CD14-positive monocyte (primary cell): ENCODE measurements at places on chromosomes 12 and 14.
A peak's percentile ranks its signal among the peaks of the same experiment; 100 is the strongest.

DNA sequence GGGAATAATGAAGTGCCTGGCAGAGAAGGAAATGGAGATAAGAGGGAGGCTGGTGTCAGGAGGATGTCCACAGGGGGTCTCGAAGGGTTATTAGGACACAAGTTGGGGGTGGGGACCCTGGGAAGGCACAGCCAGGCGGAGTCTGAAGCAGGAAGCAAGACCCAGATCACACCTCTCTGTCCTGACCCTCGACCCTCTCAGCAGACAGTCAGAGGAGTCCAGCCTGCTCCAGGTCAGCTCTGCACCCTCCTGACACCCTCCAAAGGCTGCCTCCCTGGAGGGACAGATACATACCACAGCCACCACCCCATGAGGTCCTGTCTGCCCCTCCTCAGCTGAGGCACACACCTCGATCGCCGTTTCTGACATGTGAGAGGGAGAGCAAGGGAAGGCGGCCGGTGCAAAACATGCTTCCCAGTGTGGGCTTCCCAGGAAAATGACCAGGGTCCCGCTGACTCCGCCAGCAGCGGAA, 9.0 kb downstream of the BCL11B start:
- DNase-seq: no peak

DNA sequence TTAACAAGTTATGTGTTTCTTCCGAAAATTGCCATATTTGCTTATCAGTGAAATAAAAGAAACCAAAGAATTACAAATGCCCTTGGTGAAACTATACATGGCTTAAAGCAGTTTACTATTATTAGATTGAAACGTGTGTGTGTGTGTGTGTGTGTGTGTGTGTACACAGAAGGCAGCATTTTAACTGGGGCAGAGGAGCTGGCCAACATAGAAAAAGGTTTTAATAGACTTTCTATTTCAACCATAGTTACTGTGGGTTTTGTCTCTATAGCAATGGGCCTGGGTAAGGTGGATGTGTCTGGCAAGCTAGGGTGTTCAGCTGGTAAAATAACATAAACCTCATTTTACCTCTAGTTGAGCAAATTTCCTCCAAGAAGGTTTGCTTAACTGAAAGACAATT, 6.5 kb downstream of the PRICKLE1 start:
- no peak for DNase-seq

- no peak for DNase-seq
Measured at GRCh38 chr12:10968765-10969456, 17.8 kb downstream of the TAS2R50 start.

GRCh38 chr12:22799503-22799902, 174.5 kb downstream of the ETNK1 start:
- no peak for DNase-seq

DNA sequence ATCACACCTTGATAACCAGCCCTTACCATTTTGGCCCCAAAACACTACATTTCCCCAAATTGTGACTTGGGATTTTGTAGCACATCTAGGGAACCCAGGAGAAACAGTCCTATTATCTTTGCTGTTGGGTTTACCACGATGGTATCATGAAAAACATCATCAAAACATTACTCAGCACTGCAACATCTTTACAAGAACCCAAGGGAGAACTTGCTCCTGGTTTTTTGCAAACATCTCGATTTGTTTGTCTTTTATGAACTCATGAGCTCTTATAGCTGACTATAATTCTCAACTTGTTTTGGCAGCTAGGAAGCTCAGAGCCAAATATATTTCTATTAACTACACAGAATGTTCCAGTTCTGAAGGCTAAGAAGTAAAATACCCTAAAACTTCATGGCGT, 65.7 kb downstream of the TBX5 start:
- DNase-seq: no peak

DNA sequence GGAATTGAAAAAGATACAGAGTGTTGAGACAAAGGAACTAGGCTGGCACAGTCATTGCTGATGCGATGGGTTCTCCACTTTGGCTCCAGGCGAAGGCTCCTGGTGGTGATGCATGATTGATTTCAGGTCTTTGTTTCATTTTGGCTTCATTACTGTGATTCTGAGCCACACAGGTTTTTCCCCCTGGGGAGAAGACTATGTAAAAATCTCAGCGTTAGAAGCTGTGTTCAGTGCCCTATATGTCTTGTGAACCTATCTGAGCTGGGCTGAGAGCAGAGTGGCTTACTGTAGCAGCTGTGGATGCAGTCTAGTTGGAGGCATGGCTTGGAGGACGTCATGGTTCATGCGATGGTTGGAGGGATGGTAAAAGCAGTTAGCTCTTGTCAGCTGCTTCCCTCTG, 54.0 kb downstream of the GPATCH2L start:
- no peak for DNase-seq

GRCh38 chr14:67821121-67821520, 1.5 kb downstream of the RAD51B start:
- DNase-seq: no peak

GRCh38 chr14:103135333-103136260, 12.3 kb downstream of the TNFAIP2 start:
- no peak for DNase-seq

DNA sequence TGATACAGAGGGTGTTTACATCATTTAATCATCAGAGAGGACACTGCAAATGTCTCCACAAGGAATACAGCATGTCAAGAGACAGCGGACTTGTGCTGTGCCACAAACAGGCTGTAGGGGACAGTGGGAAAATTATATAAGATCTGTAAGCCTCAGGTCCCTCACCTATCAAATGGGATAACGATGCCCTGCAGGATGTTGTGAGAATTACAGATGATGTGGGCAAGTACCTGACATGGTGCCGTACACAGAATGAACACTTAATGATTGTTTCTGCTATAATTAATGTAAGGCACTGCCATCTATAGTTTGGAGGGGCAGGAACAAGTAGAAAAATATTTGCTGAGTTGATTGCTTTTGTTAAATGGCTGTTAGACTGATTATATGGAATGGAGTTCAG, 81.9 kb upstream of the GTF2A1 start:
- no peak for DNase-seq

DNA sequence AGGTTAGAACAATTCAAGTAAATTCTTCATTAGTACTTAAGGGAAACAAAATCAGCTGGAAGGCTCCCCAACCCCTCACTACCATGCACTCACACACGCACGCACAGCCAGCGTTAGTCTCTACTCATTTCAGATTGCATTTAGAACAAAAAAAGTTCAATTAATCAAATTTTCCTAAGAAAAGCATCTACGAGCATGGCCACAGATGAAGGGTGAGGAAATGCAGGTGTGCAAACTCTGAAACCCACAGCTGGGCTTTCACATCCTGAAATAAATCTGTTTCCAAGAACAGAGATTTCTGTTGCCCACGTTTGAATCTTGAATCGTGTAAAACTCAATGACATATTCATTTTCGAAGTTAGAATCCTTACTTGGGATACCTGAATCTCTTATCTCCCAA, 62.6 kb downstream of the SEL1L start:
- DNase-seq: no peak

GRCh38 chr12:104486943-104487819, 30.4 kb downstream of the CHST11 start:
- DNase-seq: no peak

DNA sequence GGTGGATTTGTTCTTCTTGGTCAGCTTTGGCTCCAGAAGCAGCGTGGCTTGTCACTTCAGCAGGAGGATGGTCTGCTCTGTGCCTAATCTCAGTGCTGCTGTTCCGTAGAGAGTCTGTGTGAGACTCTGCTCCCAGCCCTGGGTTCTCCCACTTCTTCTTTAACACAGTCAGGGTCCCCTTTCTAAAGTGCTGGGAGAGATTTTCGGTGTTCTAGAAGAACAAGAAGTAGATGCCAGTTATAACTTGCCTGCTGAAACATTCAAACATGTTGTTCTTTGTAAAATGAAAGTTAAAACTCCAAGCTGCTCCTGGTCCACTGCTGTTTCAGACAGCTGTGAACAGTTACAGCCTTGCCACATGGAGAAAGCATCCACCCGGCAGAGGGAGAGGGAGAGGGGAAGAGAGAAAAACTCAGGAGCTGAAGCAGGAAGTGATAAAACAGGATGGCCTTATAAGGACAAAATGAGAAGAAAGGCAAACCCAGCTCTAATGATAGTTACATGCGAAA, 55.2 kb upstream of the CERS5 start:
- peak; percentile 44 for DNase-seq

DNA sequence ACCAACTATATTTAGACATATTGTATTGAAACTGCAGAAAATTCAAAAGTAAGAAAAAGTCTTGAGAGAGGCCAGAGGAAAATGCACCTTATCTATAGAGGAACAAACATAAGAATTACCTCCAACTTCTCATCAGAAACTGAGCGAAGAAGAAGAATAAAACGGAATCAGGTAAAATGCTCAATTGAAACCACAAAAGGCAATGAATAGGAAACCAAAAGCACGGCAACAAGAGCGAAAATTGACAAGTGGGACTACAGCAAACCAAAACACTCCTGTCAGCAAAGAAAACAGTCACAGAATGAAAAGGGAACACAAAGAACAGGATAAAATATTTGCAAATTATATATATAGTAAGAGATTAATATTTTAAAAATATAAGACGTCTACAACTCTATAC, 61.9 kb upstream of the PARP11 start:
- DNase-seq: no peak

- no peak for DNase-seq
Measured at GRCh38 chr14:104750056-104750752, 2.7 kb upstream of the SIVA1 start.

DNA sequence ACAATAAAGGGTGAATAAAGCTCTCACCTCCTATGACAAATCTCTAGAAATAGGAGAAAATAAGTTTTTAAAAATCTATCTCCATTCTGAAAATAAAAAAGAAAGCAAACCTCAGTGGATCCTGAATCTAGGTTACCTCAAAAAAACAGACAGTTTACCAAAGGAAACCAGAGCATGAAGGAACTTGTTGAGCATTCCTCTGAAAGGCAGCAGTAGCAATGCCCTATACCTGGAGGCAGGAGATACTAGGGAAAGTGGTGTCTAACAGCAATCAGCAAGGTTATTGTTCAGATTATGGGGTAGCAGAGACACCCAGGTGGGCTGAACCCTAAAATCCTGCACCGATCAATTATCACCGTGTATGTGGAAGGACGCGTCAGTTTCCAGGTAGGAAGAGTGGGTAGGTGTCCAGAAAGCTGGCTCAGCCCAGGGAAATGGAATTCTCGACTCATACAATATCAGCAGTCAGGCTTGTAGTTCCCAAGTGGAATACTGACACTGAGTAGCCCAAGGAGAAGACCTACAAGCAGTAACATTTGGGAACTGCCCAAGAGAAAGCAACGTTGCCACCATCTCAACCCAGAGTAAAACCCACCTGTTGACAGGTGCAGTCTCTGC, 128.3 kb downstream of the ST8SIA1 start:
- DNase-seq: no peak

DNA sequence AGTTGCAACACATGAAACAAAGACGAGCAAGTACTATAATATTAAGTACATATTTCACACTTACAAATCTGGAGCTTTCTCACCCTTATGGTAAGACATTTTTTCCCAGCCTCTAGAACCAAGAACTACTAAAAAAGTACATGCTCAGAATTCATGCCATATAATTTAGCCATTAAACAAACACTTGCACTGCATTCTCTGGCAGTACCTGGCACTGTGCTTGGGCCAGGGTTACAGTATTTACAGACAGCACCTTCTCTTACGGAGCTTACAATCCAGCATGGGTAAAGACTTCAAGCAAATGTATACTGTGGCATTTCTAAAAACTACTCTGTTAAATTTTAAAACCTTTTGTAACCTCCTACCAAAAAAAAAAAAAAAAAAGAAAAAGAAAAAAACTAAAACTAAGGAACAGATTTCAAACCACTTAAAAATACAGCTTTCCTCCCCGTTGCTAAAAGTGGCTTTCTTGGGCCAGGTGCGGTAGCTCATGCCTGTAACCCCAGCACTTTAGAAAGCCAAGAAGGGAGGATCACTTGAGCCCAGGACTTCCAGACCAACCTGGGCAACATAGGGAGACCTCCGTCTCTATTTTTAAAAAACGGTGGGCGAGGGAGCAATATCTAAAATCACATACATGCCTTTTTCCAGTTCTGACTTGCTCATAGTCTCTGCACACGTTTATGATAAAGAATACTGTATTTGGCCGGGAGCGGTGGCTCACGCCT, 956 bp downstream of the GNPTAB start:
- no peak for DNase-seq

DNA sequence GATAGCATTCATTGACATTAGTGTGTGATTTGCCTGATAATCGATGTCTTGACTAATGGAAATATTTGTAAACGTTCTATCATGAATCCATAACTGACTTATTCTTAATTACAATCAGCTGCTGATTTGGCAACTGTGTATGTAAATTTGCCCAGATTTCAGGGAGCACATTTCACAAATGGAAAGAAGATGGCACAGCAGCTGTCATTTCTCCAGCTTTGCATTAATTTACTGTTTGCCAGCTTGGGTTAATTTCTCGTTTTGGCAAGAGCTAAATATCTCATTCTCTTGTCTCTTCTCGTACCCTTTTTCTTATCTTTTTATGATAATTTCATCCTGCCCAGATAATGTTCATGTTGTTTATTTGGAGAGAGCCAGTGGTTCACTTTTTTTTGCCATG, 22.9 kb downstream of the TDP1 start:
- DNase-seq: no peak

GRCh38 chr12:51705450-51705849, 114.4 kb downstream of the SCN8A start:
- no peak for DNase-seq

DNA sequence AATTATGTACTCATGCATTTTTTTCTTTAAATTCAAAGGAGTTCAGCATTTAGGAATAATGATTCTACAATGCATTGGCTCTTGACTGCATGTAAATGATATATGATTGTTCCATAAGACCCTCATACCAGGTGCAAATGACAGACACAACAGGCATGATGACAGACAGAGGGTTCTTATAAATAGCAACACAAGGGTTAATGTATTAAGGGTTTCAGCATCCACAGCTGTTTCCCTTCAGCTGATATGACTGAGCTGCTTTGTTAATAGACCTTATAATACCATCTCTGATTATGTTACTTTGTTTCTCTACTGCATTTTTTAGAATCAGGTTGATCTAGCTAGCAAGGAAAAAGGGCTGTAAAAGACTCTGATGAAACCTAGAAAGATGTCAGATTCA, 90.8 kb upstream of the TMTC2 start:
- DNase-seq: no peak
